BE2C (cell line): ENCODE measurements at places on chromosomes 12 and 14.

DNA sequence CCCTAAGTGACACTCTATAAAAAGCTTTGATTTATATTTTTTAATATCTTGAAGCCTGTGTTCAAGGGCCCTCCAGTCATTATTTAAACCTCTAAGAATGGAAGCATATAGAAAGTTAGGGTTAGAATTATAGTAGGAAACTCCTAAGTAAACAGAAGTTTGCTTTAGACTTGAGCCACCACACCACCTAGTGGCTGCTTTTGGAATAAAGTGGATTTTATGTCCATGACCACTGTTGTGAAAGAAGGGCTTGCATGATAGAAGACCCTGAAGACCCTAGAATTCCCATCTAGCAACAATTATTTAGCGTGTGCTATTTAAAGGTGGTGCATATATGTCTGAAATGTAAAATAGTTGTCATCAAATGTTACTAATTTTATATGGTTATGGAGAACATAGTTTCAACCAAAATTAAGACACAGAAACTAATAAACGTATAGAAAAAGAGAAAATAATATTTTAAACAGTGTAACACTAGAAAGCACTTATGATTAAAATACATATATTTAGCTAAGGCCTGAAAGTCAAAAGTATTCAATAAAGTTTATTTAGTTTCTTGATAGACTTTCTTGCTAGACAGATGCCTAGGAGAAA, 21.3 kb downstream of the LRRIQ1 start:
- peak; percentile 57 for DNase-seq

GRCh38 chr14:39025810-39026627, 77.0 kb downstream of the SEC23A start:
- no peak for DNase-seq

GRCh38 chr14:71474301-71475265, 457.6 kb upstream of the RGS6 start:
- DNase-seq: peak; percentile 22

GRCh38 chr12:115798309-115798917, 479.1 kb downstream of the MED13L start:
- DNase-seq: no peak

DNA sequence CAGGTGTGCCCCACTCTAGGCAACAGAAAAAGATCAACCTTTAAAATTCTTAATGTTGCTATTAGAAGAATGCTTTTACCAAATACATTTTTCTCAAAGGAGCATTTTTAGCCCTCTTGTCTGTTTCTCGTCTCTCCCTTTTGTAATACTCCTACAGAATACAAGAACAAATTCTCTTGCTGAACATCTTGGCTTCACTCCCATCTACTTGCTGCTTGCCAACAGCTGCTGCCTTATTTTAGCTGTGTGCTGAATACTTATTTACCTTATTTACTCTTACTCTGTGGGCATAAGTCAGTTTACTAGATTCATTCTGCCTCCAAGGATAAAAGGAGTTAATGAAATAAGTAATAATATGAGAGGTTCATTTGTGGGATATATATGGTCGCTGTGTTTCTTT, 70.8 kb downstream of the POLR3B start:
- DNase-seq: no peak

DNA sequence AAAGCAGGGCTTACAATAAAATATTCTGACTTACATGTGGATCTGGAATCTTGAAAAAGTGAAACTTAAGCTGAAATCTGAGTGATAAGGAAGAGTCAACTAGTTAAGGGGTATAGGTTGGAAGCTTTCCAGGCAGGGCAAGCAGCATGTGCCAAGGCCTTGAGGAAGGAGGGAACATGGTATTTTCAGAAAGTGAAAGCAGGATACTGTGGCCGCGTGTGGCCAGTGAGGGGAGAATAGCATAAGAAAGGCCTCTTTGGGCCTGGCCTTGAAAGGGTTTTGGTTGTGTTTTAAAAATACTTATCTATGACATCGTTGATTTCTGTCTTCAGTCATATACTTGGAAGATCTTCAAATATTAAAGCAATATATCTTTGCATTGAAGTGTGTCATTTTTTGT, 213.4 kb downstream of the AKAP6 start:
- no peak for DNase-seq

GRCh38 chr14:47541662-47542061, 133.7 kb downstream of the MDGA2 start:
- no peak for DNase-seq

DNA sequence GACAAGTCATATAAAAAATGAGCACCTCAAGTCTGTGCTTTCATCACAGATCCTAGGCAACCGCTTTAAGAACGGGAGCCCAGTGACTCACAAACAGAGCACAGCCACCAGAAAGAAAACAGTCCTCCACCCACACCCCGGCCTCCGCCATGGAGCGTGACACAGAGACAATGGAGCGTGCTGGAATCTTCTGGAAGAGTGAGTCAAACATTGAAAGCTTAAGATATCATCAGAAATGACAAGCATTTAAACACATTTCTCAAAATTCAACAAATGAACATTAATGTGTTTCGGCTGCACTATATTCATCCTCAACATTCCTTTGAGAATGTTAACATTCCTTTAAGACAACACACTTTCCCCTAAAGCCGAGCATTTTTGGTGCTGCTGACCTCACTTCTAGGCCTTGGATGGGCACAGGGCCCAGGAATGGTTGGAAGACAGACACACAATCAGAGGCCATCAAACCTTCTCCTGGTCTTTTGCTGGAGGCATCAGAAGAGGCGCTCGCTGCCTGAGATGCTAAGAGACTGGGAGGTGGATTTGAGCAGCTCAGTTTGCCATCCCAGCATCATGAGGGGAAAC, 23.6 kb upstream of the TMEM132D start:
- no peak for DNase-seq

DNA sequence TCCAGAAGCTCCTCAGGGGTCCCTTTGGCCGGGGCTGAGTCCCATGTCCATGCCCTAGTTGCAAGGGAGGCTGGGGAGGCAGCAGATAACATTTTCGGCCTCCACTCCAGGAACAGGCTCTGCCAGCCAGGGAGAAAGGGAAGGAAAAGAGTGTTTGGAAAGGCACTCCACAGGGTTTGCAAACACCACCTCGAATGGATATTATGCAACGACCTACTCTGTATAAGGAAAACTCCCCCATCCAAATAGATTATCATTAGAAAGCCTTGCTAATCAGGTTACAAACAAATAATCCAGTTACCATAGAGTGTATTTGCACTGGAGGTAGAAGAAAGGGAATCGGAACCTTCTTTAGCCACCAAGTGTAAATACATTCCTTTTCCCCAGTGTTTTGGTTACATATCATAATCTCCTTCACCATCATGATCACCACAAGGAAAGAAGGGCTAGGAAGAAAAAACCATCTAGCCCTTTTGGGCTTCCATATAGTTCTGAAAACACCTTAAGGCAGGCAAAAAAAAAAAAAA, 40.4 kb downstream of the TMCC3 start:
- no peak for DNase-seq

DNA sequence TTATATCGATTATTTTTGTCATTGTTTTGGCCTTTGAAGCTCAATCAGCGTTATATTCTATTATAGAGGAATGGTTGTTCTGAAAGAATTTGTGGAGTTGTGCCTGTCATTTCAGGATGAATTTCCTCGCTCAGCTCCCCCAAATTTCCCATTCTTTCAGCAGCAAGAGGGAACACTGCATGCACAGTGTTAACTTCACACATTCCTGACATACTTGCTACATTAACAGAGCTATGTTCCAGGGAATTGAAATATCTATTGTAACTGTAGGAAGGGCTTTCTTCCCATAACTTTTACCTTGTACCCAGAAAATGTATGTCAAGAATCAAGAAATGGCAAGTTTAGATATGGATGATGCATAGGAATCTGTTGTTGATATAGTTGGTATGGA, 379.0 kb downstream of the LRIG3 start:
- DNase-seq: no peak

GRCh38 chr12:94513527-94513926, 53.9 kb upstream of the CEP83 start:
- DNase-seq: no peak

DNA sequence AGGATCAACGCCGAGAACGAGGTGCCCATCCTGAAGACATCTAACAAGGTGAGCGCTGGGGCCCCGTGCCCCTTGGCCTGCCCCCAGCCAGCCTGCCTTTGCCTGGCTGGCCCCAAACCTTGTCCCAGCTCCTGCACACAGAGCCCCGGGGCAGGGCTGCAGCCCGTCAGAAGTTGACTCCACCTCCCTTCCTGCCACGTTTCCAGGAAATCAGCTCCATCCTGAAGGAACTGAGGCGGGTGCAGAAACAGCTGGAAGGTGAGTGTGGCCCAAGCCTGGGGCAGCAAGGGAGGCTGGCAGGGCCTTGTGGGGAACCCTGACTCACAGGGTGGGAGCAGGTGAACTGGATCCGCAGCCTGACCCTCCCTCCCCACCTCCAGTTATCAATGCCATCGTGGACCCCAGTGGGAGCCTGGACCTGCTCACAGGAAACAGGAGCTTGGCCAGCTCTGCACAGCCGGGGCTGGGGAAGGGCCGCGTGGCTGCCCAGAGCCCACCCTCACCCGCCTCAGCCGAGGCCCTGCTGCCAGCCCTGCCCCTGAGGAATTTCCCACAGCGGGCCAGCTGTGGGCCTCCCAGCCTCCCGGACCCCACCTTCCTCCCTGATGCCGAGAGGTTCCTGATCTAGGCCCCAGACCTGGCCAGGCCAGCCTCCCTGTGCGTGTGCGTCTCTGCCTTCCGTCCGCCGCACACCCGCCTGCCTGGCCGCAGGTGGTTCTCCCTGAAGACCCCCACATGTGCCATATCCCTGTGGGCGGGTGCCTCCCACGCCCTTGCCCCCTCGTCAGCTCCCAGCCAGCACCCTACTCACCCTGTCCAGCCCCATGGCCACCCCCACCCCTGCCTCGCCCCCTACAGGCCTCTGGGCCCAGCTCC, 29.5 kb downstream of the CEP170B start:
- DNase-seq: no peak

DNA sequence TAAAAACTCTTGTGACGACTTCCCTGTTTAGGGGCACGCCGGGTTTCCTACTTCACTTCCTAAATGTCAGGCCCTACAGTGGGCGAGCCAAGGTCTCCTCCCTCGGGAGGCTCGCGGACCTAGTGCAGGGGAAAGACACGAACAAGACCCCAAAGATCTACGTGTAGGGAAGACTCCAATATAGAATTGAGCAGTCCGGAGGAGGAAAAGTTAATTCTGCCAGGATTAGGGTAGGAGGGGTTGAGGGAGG, 564 bp downstream of the ATXN3 start:
- DNase-seq: peak; percentile 36

DNA sequence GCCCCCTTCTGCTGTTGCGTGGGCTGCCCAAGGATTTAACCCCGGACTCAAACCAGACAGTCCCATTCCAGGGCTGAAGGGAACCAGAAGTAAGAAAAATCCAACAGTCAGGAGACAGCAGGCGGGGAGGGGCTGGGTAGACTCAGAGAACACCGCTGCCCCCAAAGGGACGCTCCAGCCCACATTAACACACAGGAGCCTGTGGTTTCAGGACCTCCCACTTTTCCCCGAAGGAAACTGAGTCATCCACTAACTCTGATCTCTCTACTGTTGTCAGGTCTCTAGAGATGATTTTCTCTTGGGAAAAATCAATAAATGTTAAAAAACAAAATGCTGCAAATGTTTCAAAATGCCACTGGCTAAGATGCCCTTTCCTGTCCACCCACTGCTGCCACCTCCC, 41.6 kb downstream of the FBXO21 start:
- DNase-seq: no peak

GRCh38 chr12:117377758-117378157, 16.3 kb upstream of the NOS1 start:
- no peak for DNase-seq

GRCh38 chr14:55136885-55137786, 8.1 kb downstream of the LGALS3 start:
- DNase-seq: no peak

DNA sequence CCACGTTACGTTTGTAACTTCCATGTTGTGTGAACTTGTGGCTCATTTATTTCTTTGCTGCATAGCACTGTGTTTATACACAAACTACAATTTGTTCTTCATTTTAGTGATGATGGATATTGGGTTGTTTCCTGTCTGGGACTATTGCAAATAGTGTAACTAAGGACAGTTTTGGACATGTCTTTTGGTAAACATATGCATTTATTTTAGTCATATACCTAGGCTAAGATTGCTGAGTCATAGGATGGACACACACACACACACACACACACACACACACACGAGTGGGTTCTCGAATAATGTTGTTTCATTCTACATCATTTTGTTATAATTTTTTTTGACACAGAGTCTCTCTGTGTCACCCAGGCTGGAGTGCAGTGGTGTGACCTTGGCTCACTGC, 123.5 kb upstream of the CAND1 start:
- DNase-seq: no peak

DNA sequence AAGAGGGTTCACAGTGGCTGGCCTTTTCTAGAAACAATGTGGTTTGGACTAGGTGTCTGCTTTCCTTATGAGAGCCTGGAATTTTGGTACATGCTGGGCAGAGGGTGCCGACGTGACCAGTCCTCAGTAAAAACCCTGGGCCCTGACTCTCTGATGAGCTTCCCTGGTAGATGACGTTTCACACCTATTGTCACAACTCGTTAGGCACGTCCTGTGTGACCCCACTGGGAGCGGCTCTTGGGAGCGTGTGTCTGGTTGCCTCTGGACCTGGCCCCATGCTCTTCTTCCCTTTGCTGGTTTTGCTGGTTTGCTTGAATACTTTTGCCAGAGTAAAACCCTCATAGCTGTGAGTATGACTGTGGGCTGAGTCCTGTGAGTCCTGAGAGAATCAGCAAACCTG, 136.9 kb downstream of the RIMBP2 start:
- no peak for DNase-seq

GRCh38 chr12:19217446-19217845, 87.9 kb downstream of the PLEKHA5 start:
- no peak for DNase-seq

- no peak for DNase-seq
Observed at GRCh38 chr12:130924966-130925665, 28.6 kb upstream of the ADGRD1 start.

DNA sequence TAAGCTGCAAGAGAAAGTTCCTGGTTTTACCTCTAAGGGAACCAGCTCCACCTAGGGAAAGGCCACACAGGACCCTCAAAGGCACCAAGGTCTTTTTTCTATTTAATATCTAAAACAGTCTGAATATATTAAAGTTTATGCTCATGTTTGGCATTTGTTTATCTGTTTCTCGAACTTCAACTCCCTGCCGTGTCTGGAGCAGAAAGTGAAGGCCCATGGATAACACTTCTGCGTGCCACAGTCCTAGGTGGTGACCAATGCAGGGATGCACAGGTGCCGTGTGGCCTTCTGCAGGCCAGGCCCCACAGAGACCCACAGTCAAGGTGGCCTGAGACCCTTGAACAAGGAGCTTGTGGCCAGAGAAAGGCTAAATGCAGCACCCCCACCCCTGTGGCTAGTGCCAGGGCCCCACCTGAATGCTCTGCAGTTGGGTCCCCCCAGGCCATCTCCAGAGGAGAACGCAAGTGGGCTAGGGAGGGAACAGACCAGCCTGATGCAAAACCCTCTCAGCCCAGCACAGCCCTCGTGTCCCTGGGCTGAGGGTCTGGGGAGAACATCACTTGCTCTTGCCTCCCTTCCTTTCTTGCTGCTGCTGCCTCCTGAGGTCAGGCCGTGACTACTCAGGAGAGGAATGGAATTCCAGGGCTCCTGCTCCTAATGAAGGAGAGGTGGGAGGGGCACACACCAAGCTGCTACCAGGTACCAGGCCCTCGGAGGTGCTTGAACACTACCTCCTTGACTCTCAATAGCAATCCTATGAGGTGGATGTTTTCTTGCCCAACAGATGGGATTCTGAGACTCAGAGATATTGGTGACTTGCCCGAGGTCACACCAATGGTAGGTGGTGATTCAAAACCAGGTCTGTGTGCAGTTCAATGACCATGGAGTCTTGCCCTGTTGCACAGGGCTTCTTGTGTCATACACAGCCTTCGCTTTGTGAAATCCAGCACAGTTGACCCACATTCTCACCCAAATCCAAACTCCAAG, 45.4 kb downstream of the PSMA6 start:
- no peak for DNase-seq
